ENCODE measurements at places on chromosomes 7 and 10.

- peak; percentile 42 for DNase-seq
Measured at GRCh38 chr10:1043532-1043995, 5.4 kb downstream of the IDI1 start.

DNA sequence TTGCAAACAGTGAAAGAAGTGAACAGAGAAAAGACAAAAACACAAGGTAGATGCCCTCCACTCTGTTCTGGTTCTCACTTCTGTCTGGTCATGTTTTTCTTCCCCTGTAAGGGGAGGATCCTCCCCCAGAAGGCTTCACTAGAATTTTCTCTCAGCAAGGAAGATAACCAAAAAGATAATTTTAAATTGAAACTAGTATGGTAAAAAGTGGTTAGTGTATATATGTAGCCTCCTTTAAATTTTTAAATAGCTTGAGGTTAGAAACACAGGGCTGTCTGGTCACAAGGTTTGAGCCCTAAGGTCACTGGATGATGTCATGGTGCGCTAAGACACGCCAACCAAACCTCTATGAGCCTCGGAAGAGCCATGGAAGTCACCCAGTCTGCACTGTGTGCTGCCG lies 5.6 kb upstream of the PKD1L1 start:
- DNase-seq: no peak

DNA sequence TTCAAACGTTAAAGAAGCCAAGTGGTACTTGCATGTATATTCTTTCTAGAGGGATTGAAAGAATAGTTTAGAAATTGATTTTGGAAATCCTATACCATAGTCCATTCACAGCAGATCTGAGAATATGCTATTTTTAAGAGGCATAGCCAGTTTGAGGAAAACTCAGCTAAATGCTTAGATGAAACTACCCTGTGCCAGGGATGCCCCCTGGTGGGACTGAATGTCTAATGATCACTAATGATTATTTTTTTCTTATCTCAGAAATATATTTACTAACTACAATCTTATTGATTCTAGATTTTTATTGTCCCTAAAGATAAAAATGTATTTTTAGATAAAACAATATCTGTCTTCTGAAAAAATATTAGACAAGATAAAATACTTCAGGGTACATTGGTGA lies 844.9 kb upstream of the PHF14 start:
- no peak for DNase-seq

DNA sequence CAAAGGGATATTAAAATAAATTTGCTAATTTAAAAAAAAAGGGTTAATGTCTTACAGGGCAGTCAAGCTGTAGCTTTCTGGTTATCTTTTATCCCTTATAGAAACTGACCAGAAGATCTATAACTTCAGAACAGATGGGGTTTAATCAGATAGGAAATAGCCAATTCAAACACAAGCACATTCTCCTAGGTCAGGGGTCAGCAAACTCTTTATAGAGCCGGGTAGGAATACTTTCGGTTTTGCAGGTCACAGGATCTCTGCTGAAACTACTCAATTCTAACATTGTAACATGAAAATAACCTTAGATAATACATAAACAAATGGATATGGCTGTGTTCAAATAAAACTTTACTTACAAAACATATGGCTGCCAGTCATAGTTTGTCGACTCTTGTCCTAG lies 479.8 kb downstream of the ADRA2A start:
- no peak for DNase-seq

GRCh38 chr7:22557167-22557566 lies 57.2 kb upstream of the STEAP1B start:
- DNase-seq: no peak

GRCh38 chr7:102912742-102913141 lies at the start of gene LRRC17:
LRRC17 (plus strand) TSS chr7:102913000; CDS start chr7:102933914, 20,914 bp downstream.
- no peak for DNase-seq

GRCh38 chr7:101618207-101618839 lies 10.8 kb downstream of the MYL10 start:
- DNase-seq: no peak

DNA sequence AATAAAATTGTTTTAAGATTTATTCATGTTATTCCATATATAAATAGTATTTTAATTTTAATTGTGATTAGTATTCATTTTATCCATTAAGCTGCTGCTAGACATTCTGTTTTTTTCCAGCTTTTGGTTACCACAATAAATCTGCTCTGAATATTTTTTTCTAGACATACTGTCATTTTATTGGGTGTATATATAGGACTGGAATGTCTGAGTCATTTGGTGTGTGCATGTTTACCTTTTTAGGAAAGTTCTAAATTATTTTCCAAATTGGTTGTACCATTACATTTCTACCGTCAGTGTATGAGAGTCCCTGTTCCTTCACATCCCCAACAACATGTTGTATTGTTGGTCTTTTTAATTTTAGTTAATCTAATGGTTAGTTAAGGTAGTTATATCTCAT lies 1138.1 kb downstream of the REEP3 start:
- no peak for DNase-seq
